ENCODE measurements at places on chromosomes 12 and 14.
A peak's percentile ranks its signal among the peaks of the same experiment; 100 is the strongest.

GRCh38 chr12:86249276-86249675 lies 6.9 kb downstream of the MGAT4C start:
- no peak for DNase-seq

GRCh38 chr14:92341791-92342190 lies 18.8 kb downstream of the SLC24A4 start:
- DNase-seq = no peak

DNA sequence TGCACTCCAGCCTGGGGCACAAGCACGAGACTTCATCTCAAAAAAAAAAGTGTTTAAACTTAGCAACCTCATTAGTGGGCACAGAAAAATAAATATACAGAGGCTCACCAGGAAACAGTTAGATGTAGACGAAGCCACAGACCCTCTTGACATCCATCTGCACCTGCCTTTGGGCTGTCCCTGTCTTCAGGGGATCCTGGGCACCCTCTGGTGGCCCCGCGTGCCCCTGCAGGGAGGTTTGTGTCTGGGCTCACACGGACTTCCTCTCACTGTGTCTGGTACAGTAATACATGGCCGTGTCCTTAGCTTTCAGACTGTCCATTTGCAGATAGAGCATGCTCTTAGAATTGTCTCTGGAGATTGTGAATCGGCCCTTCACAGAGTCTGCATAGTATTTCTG lies 916.5 kb downstream of the TMEM121 start:
- DNase-seq = no peak

DNA sequence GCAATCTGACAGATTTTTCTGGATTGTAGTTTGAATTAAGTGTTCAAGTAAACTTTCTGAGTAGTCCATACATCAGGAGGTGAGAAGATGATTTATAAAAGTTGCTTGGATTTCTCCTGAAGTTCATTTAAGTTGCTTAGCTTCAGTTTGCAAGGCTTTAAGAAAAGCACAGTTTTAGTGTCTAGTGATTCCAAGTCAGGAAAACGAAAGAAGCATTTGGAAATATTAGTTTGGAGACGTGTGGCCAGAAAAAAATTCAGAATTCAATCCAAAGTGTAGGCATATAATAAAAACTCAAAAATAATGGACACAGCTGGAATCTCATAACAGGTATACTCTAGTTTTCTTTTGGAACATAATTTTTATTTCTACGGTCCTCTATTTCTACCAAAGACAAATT lies 25.5 kb upstream of the PRICKLE1 start:
- DNase-seq = no peak

- DNase-seq = no peak
Observed at GRCh38 chr14:104171029-104171697, 32.8 kb downstream of the KIF26A start.

DNA sequence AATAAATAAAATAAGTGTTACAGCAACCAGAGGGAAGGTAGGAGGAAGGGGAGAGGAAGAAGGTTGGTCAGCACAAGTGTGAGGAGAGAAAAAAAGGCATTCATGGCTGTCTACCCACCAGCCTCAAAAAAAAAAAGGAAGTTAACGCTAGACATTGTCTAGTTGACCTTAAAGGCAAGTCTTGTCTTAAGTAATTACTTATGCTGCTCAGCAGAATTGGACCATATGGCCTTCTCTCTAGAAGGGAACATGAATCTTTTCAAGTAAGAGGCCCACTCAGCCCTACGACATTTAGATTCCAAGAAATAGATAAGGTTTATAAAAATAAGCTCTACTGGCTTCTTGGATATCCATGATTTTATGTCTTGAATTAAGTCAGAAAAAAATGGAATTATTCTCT lies 172.7 kb downstream of the ETNK1 start:
- DNase-seq = no peak

DNA sequence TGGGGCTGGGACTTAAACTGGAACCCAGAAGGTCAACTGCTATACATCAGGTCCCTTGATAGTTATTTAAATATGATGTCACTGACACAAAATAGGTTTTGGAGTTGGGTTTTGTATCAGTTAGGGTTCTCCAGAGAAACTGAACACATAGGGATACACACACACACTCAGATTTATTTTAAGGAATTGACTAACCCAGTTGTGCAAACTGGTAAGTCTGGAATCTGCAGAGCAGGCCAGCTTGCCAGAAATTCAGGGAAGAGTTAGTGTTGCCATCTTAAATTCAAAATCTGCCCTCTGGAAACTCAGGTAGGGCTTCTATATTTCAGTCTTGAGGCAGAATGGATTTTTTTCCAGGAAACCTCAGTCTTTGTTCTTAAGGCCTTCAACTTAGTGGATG lies 36.9 kb downstream of the MAPK1IP1L start:
- no peak for DNase-seq

DNA sequence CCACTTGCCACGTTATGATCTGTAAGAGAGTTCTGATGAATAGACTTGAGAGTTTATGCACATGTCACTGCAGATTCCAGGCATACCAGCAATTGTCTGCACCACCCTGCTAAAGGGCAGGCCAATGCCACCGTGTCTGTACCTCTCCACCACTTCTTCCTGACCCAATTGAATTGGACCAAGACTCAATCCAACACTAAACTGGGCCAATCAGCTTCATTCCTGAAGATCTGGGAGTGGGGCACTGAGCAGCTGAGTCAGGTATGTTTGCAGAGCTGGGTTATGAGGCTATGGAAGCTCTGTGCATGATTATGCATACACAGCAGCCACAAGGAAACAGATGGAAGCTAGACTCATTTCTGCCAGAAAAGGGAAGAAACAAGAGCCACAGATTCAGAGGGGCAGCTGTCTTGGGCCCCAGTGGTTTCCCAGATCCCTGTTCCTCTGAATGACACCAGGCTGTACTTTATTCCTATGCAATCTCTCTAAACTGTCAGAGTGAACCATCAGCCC lies 28.0 kb downstream of the DAO start:
- DNase-seq = no peak

GRCh38 chr12:47983541-47984115 lies 20.2 kb downstream of the TMEM106C start:
- DNase-seq = no peak

DNA sequence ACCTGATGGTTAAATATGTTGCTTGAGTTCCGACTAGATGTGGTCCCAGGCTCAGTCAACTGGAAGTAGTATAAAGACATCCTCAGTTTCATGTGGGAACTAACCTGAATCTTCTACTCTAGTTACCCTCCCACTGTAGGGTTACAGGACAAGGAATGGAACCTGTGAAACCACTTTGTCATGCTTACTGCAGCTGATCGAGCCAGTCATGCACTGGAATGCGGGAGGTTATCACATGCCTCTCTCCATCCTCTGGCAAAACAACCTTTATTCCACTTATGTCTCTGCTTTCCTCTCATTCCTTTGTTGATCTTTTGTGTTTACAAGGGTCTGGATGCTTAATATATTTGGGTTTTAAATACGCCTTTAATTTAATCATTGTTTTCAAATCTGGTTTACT lies 111.9 kb upstream of the DDHD1 start:
- DNase-seq = peak; percentile 4

DNA sequence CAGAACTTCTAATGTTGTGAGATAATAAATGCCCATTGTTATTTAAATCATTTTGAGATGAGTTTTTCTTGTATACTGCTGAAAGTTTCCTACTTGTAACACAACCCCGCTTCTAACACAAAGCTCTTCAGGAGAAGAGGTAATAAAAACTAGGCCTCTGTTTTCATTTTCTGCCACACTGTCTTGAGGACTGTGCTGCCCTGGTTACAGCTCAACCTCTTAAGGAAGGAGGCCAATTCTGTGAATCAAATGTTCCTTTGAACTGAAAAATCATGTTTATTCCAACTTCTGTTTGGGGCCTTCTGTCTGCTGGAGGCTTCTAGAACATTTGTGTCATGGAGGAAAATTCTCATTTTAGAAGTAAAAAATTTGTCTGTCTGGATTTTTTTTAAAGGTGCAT lies 100.3 kb downstream of the LRIG3 start:
- DNase-seq = no peak

DNA sequence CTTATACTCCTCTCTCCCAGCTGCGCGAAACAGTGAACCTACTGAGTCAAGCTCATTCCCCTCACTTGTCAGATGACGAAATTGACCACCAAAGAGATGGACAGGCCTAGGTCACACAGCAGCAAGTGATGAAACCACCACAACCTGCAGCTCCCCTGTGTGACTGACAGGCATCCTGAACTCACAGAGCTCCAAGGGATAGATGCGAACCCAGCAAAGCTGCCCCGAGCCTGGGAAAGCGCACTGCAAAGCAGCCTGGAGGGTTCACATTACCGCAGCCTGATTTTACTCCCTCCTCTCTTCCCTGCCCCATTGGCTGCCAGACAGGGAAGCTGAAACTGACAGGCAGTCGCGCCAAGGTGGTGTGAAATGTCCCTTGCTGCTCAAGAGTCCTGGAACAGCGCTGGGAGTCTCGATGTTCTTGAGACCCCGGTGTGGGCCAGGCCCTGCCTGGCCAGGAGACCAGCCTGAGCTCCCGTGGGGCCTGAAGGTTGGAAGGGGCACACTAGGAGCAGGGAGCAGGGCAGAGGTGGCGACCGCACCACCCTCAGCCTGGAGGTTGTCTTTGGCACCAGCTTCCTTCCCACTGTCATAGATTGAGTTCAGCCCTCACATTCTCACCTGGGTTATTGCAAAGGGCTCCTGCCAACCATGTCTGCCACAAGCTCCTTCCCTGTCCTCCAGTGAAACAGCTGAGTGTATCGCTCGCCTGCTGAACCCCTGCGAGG lies 36.3 kb downstream of the SNRNP35 start:
- no peak for DNase-seq

- no peak for DNase-seq
Observed at GRCh38 chr14:64772397-64772950, 68.2 kb downstream of the PLEKHG3 start.

DNA sequence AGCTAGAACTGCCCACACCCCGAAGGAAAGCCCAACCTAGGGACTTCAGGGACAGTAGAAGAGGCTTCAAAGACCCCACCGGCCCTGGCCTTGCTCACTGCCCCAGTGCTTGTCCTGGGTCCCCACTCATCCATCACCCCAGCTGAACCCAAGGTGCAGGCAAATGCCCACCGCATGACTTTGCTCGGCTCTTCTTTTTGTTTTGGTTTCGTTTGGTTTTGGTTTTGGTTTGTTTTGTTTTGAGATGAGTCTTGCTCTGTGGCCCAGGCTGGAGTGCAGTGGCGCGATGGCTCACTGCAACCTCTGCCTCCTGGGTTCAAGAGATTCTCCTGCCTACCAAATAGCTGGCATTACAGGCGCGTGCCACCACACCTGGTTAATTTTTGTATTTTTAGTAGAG lies 9.0 kb downstream of the CCDC85C start:
- no peak for DNase-seq

GRCh38 chr12:40212566-40212965 lies 12.2 kb upstream of the LRRK2 start:
- no peak for DNase-seq

GRCh38 chr14:38646391-38646790 lies 390.5 kb upstream of the CLEC14A start:
- no peak for DNase-seq

DNA sequence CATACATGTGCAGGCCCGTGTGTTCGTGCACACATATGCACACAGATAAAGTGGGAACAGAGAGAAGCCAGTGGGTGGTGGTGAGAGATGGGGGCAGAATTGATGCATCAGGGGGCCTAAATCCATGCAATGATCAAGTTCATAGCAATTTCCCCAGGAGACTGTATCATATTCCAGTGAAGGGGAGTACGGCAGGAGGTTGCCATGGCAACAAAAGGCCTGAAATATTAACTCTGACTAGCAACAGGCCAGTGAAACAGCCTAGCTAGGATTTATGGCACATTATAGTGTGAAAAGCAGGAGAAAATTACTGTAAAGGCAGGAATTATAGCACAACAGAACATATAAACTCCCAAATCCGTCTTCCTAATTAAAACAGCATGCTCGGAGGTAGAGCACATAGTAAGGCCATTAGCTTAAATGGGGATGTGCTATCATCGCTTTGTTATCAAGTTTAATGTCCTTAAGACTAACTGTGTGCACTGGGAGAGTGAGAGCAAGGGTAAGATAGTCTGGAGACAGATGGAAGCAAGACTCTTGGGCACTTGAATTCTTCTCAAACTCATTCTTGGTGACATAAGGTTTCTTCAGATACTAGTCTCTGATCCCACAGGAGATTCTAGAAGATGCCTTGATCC lies 806.3 kb downstream of the DIO2 start:
- DNase-seq = no peak

DNA sequence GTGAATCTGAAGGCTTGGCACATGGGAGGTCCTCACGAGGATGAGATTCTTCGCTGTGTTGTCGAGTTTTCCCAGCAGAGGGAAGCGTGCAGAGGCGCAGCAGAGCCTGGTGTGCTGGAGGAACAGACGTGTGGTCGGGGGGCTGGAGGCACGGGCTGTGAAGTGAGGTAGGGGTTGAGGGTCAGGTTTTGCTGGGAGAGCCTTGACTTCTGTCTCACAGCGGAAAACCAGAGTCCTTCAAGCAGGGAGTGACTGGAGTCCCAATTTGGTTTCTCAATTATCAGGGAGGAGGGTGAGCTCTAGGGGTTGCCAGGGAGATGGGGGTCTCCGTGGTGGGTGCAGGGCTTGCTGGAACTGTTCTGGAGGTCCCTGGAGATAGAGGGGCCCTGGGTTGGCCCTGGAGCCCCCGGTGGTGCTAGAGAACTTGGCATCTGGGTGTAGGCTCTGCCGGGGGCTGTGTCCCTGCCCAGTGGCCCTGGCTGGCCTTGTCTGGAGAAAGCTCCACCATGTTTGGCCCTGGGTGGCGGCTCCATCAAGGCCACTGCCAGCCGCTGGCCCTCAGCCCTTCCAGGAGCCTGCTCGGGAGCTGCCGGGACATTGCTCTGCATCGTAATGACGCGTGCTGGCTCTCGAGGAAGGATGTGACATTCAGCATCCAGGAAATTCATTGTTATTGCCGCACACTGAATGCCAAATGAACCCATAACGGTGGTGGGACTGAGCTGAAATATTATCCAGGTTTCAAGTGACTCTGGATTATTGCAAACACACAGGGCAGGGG lies 215.7 kb downstream of the KIF26A start:
- DNase-seq = no peak

DNA sequence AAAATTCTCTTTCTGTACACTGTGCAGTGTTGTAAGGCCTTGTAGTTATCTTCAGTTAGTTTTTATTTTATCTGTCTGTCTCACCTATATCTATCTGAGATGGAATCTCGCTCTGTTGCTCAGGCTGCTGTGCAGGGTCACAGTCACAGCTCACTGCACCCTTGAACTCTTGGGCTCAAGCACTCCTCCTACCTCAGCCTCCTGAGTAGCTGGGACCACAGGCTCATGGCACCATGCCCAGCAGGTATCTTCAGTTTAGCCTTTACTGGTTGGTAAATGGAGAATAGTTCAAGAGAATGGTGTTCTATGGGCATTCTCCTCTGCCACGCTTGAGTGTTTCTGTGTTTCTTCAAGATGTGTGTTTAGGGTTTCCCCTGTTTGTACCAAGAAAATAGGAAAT lies 13.6 kb downstream of the TULP3 start:
- no peak for DNase-seq

GRCh38 chr12:69331909-69332684 lies 16.1 kb upstream of the LYZ start:
- no peak for DNase-seq

DNA sequence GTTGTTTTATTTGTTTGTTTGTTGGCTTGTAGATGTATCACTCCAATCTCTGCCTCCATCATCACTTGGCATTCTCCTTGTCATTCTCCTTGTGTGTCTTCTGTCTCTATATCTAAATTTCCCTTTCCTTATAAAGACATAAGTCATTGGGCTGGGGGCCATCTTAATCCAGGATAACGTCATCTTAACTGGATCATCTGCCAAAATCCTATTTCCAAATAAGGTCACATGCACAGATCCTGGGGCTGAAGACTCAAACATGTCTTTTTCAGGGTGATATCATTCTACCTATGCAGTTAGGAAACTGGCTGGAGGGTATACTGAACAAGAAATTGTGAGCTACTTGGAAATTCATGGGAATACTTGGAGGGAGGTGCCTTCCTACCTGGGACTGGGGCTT lies 8.7 kb upstream of the CCDC60 start:
- no peak for DNase-seq
